PC-9 (cell line): ENCODE measurements at places on chromosomes 4 and X.
A peak's percentile ranks its signal among the peaks of the same experiment; 100 is the strongest.

DNA sequence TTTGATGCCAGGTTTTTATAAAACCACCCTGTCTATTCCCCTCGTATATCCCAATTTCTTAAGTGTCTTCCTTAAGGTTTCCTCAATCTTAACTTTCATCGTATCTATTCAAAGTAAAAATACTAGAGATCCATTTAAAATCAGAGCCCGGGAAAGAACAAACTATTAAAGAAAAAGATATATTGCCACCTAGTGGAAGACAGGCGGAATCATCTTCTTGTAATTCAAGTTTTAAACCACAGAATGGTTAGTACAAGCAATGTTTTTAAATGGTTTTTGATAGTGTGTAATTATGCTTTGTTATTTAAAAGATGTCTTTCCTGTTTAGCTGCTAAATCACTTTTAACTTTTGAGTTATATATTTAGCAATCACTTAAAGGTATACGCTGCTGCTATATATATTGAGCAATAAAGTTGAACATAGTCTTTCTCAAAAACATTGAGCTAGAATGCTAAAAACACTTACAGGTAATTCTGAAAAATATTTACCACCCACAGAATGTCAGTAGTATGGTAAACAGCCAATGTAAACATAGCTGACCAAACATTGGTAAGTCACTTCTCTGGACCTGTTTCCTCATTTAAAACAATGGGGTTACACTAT lies 18.2 kb downstream of the PRDM8 start:
- no peak for DNase-seq

DNA sequence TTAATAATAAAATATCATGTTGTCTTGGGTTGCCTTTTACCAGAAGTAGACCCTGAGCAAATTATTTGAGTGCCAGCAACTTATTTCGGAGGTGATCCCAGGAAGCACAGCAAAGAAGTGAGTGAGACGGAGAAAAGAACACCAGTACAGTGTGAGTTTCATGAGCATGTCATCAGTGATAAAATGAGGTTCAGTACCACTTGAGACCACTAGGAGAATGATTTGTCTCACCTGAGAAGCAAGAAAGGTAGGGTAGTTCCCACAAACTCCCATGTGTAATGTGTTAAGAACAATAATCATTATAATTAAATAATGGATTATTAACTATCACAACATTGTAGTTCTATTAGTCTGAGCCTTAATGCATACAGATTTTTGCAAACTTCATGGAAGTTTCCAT lies 112.8 kb upstream of the DMD start:
- no peak for DNase-seq

- DNase-seq = no peak
Observed at GRCh38 chr4:13117185-13117584, 367.0 kb downstream of the RAB28 start.

DNA sequence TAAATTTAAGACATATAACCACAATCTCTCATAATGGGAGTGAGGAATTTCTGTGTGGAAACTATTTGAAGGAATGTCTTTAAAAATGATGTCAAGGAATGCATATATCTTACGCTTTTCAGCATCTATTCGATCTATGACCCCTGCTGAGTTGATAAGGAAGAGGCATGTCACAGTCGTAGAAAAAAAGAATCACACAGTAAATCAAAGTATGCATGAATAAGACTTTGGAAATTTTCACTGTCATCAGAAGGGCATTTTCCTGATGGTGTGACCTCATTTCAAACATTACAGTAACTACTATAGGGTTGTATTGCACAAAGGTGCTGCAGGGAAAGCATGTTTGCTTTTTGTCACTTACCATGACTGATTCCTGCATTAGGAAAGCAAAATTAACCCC lies 41.5 kb downstream of the REELD1 start:
- DNase-seq = peak; percentile 73

DNA sequence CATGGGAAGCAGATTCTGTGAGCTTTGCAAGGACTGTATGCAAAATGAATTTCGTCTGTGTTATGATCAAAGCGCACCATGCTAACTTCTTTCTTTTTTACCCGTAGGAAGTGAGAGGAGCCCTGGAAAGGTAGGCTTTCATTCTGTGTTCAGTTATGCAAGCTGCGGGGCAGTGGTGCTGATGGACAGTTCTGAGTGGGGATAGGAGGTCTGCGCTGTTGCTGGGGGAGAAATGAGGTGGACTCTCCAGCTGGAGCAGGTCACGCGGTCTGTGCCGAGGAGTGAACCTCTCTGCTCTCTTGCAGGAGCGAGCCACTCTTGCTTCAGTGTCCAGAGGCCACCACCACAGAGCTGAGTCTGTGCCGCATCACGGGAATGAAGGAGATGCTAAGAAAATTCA lies 4.5 kb downstream of the TRIML1 start:
- no peak for DNase-seq

- no peak for DNase-seq
Observed at GRCh38 chr4:169116270-169116901, 106.3 kb upstream of the CBR4 start.

DNA sequence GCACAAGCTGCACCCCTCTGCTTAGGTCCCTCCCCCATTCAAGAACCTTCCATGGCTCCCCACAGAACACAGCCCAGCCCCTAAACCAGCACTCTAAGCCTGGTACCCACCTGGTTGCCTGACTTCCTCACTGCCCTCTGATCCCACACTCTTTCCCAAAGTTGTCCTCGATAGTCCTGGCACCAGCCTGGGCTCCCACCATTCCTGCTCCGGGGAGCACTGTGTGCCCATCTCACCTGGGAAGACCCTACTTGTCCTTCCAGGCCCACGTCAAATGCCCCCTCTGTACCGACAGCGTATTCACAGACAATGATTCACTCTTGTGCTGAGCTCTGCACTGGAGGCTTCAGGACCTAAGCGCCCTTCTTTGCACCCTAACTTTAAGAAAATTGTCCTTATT lies 40.1 kb downstream of the ABLIM2 start:
- DNase-seq = no peak

DNA sequence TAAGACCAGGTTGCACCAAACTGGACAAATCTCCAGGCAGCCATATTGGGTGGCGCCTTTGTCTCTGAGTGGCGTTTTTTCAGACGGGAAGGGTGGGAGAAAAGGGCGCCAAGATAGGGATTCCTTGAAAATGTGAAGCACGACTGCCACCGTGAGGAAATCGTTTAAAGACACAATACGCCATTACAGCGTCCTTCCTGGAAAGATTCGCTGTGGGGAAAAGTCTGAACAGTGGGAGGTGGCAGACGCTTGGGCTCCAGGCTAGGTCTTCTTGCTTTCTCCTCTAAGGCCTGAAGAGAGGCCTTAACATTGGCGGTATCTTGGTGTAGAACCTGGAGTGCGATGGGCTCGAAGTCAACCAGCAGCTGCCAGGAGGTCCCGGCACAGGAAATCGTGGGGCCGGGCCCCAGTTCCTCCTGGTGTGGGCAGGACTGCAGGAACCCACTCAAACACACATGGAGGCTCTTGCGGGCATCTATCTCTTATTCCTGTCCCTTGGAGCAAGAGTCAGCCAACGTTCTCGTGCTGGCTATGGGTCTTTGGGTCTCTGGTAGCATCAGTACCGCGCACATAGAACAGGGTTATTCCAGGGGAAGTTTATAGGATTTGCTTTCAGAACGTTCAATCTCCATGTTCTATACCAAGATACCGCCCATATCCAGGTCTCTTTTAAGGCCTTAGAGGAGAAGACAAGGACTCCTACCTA lies 208.8 kb downstream of the OR13H1 start:
- DNase-seq = no peak

DNA sequence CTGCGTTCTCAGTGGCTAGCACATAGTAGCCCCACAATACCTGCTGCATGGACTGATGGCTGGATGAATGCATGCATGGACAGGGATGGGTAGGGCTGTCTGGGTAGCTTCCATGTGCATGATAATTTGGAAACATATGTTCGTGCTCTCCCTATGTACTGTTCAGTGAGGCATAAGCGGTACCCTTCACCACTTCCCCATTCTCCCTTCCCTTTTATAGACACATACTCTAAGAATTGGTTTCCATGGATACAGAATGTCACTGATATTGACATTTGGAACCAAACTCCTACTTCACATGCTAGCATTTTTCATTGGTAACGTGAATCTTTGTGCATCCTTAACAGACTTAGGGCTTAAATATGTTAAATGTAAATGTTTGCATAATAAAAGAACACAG lies 20.4 kb downstream of the USP46 start:
- no peak for DNase-seq

- DNase-seq = no peak
Observed at GRCh38 chrX:85569686-85570085, 190.2 kb upstream of the POF1B start.

DNA sequence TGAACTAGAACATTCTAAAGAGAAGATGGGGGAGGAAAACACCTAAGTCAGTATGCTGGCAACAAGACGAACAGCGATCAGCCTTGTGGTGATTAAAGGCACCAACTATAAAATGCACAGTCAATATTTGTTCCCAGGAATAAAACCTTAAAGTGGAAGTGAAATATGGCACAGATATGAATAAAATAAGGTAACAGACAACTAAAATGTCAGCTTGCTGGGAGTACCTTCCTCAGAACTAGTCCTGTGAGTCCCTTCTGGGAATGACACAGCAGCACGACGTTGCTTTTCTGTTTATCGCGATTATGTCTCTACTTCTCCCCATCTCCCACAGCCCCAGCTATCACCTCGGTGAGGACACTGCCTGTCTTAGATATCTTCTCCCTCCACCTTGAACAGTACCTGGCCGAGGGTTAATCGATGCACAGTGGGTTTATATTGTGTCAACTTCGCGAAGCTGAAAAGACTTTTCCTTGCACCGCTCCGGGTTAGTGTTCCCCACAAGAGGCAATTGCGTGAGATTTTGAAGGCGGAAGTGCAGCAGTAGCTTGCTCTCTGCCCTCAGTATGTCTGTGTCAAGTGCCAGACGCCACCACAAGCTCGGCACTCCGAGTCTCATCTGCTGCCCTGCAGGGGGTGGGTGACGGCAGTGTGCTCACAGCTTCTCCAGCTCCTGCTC lies 17.4 kb downstream of the MTNR1A start:
- DNase-seq = no peak

DNA sequence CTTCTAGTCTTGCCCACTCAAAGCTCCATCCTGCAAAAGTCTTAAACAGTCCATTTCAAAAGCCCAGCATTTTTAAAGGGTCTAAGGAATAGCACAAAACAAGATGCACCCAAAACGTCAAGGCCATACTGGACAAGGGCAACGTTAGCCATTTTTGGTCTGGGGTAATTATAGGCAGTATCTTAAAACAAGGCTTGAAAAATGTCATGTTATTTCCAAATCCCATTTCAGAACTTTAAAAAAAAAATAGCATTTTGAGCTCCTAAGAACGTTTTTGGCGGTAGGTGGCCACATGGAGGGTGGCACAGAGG lies 584 bp upstream of the TMEM165 start:
- no peak for DNase-seq

DNA sequence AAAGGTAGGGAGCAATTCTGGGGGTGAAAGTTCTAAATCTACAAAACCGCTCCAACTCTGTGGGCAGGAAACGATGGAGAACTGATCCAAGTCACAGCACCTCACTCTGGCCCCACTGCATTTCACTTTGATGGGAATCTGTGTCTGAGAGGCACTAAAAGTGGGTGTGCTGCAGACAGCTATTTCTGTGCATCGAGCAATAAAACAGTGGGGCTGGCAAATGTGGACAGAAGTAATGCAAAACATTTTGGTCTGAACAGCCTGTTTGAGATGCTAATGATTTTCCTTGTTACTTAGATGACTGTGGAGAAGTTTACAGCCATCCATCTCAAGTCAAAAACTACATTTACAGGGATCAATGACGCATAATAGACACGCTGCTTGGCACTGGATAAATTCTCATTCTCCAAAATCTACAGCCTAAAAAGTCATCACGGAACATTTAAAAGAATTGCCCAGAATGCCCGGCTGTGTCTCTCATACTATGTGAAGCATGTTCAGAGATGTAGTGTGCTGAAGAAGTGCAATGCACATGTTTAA lies 1671.6 kb upstream of the TENM3 start:
- DNase-seq = no peak

DNA sequence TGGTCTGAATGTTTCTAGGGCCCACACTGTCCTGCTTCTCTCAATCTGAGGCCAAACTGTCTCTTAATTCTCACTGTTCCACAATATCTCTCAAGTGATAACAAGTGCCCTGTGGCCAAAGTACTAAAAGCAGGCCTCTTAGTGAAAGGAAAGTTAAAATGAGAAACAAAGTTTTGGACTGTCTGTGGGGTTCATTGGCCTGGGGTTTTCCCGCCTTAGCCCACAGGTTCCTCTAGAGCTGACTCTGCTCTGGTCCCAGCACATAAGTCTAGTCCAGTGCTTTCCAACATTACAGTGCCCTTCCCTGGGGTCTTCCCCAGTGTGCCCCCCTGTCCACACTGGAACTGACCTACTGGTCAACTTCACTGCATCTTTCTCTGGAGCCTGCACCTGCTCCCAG lies 6.3 kb downstream of the MAGEB1 start:
- no peak for DNase-seq

GRCh38 chr4:6855692-6856297 lies 53.8 kb upstream of the TBC1D14 start:
- peak; percentile 89 for DNase-seq

DNA sequence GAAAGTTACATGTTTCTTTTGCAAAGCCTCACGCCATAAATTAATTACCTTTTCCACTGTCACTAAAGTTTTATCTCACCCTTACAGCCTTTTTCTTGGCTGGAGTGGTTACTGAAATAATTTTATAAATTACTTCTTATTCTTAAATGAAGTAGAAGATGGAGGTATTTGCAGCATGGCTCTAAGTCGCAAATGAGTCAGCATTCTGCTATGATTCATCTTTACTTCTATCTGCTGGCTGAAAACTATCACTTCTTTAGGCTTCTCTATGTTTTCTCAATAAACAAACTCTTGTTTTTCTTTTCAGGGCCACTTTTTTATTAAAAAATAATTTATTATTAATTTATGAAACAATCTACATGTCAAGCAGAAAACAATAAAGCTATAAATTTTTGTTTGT lies 210.2 kb upstream of the GYPA start:
- DNase-seq = no peak

GRCh38 chr4:159282329-159282728 lies 179.4 kb downstream of the RAPGEF2 start:
- no peak for DNase-seq

DNA sequence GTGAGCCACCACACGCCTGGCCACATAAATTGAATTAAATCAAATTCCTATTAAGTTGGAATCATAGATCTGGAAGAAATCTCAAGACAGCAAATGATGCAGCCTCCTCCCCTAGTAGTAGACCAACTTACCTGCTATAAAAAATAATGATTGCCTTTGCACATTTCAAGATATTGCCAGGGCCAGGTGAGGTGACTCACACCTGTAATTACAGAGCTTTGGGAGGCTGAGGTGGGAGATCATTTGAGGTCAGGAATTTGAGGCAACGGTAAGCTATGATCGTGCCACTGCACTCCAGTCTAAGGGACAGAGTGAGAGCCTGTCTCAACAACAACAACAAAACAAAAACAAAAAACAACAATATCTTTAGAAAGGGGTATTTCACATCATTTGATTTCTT lies 17.0 kb upstream of the WWC2 start:
- no peak for DNase-seq

- no peak for DNase-seq
Observed at GRCh38 chr4:26905172-26905571, 44.5 kb downstream of the STIM2 start.

GRCh38 chr4:2416564-2417225 lies 1.8 kb downstream of the ZFYVE28 start:
- no peak for DNase-seq
